ENCODE measurements at places on chromosomes 7 and 10.
A peak's percentile ranks its signal among the peaks of the same experiment; 100 is the strongest.

DNA sequence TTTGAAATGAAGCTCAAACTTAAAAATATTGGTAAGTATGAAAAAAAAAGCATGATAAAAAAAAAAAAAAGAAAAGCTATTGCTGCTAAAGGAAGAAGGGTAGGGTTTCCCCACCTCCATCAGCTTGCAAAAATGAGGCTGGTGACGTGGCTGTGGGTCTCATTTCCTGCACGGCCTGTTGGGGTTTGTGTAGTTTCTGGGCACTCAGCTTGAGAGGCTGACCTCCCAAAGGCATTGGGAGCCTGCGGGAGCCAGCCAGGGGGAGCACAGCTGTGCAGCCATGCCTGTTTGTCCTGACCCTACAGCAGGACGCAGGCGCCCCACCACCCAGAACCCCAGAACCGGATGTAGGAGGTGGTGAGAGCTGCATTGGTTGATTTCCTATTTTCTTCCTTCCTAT lies 48.8 kb upstream of the CARD11 start:
- DNase-seq: peak; percentile 34

- DNase-seq: no peak
Measured at GRCh38 chr7:21422751-21423150, 5.1 kb upstream of the SP4 start.

DNA sequence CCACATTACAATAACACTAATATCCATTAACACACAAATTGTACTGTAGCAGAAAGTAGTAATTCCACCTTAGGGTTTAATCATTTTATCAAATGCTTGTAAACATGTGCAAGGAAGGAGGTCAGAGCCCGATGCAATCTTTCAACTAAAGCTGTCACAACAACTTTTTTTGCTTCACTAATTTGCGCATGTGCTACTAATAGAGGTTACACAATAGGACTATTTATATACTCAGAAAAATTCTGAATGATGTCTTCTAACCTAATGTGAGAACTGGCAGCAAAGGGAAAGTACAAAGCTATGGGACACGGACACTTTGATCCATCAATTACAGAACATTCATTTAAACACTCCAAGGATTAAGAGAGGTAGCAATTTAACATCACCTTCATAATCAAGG lies 244.4 kb downstream of the CHCHD3 start:
- no peak for DNase-seq

- peak; percentile 39 for DNase-seq
Measured at GRCh38 chr7:75642810-75643486, 95.8 kb downstream of the HIP1 start.

GRCh38 chr7:92306153-92306552 lies 60.4 kb downstream of the ANKIB1 start:
- no peak for DNase-seq

DNA sequence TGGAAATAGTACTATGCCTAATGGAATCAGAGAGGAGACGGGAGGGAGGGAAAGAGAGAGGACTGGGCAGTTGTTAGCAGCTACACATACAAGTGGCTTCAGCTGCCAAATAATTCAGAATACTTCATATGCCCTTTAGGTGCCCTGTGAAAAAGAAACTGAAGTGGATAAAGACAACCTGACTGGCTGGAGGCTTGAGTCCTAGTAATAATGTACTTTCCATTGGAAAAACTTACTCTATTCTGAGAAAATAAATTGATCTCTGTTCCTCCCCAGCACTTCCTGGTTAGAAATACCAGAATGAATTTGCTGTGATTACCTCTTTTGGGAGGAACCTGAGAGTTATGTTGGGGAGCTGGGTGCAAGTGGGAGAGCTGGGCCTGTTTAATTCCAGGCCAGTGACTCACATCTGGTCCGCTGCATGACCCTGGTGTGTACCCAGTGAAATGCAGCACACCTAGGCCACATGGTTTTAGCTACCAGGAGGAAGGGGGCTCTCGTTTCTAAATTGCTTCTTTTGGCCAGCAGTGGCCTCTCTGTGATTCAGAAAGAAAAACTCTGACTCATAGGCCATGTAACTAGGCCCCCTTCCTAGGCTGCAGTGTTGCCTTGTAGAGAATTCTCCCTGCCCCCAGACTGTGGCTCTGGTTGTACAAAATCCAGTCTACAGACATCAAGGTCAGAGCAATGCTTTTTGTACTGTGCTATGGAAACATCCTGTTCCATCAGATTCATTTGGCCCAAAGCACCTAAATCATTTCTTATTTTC lies 6.5 kb downstream of the AGFG2 start:
- peak; percentile 79 for DNase-seq

DNA sequence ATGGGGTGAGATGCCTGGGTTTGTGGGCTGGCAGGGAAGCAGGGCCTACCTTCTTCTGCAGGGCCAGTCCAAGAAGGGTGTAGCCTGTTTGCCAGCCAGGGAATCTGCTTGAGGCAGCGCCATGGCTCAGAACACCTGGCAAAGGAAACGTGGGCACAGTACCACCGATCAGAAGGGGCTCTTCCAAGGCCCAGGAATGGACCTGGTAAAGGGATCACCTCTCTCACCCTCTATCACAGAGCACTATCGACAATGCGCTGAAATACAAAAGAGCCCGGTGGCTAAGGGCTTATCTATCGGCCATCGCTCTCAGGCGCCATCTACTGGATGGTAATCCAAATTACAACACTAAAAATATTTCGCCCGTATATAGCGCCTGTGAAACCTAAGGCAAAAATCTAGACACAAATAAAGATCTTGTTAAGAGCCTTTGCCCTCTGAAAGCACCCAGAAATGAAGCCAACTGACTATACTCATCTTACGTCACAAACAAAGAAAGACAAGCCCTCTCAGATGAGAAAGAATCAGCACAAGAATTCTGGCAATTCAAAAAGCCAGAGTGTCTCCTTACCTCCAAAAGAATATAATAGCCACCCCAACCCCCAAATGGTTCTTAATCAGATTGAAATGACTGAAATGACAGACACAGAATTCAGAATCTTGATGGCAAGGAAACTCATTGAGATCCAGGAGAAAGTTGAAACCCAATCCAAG lies 217.8 kb upstream of the HPS1 start:
- peak; percentile 3 for DNase-seq

GRCh38 chr7:50531401-50531911 lies 33.7 kb downstream of the DDC start:
- DNase-seq: no peak

DNA sequence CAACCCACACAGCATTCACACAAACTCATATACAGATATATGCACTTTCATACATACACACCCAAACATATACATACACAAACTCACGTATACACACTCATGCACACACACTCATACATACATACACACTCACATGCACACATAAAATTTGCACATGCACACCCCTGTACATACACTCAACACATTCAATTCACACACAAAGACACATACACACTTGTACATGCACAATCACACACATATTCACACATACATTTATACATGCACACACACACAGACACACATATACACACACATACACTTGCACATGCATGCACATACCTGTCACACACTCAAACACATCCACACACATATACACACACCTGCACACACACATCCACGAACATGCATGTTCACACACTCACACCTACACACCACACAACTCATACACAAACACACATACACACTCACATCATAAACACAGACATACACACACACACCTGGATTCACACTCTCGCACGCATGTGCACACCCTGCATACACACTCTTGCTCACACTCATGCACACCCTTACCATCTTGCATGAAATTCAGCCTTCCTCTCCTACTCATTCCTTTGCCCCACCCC lies 451.2 kb downstream of the GRID1 start:
- DNase-seq: no peak

GRCh38 chr10:22010973-22011408 lies 7.5 kb upstream of the DNAJC1 start:
- DNase-seq: no peak

- peak; percentile 23 for DNase-seq
Measured at GRCh38 chr10:102645741-102646609, 1.7 kb downstream of the TRIM8 start.

DNA sequence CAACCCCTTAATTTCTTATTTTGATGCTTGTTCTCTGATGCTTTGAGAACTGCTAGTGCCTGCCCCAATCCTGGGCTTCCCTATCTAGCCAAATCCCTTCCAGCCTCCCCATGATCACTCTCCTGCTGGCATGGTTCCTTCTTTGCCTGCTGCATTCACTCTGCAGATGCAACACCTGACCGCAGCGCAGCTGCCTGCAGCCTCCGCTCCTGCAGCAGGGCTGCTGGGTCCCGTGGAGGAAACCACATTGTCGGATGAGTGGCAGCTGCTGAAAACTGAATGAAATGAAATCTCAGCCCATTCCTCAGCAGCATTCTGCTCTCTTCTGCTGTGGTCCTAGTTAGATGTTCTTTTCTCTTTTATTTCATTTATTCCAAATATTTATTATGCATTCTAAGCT lies 320.3 kb downstream of the CCDC3 start:
- DNase-seq: no peak

GRCh38 chr10:70221030-70221429 lies 12.2 kb downstream of the PPA1 start:
- no peak for DNase-seq

DNA sequence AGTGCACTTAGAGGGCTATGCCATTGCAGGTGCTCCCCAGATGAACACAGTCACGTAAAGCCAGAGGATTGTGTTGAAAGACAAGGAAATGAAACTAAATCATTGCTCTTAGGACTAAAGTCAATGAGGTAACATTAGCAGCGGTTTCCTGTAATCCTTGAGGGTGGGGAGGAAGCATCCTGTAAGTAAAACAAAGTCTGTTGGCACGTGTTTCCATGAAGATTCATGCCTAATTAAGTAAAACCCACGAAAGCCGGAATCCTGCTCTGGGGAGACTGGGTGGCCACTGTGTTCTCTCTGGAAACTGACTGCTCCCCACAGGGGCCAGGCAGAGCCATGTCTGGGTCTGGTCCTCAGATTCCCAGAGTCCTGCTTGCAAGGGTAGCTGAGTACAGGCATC lies 18.3 kb downstream of the STEAP1B start:
- no peak for DNase-seq

GRCh38 chr10:48771234-48771633 lies 86.6 kb downstream of the WDFY4 start:
- DNase-seq: no peak

- no peak for DNase-seq
Measured at GRCh38 chr10:97596101-97597082, 6.9 kb downstream of the C10orf62 start.

- no peak for DNase-seq
Measured at GRCh38 chr10:61971003-61971325, 69.5 kb downstream of the ARID5B start.

GRCh38 chr7:28013019-28013418 lies 167.6 kb downstream of the JAZF1 start:
- no peak for DNase-seq

- no peak for DNase-seq
Measured at GRCh38 chr10:119136084-119136483, 29.4 kb downstream of the SFXN4 start.

DNA sequence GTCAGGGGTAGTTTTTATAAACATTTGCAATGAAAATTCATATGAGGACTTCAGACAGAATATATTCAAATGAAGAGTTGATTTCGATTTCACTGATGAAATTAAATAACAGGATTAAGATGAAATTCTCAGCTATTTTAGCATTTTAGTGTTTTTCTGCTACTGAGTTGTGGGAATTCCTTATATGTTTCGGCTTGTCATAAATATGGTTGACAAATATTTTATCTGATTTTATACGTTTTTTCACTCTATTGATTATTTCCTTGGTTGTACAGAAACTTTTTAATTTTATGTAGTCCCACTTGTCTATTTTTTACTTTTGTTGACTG lies 14.6 kb upstream of the NME8 start:
- no peak for DNase-seq

- no peak for DNase-seq
Measured at GRCh38 chr10:6537770-6538169, 42.3 kb downstream of the PRKCQ start.

- no peak for DNase-seq
Measured at GRCh38 chr10:42574336-42574735, 64.0 kb downstream of the ZNF33B start.

DNA sequence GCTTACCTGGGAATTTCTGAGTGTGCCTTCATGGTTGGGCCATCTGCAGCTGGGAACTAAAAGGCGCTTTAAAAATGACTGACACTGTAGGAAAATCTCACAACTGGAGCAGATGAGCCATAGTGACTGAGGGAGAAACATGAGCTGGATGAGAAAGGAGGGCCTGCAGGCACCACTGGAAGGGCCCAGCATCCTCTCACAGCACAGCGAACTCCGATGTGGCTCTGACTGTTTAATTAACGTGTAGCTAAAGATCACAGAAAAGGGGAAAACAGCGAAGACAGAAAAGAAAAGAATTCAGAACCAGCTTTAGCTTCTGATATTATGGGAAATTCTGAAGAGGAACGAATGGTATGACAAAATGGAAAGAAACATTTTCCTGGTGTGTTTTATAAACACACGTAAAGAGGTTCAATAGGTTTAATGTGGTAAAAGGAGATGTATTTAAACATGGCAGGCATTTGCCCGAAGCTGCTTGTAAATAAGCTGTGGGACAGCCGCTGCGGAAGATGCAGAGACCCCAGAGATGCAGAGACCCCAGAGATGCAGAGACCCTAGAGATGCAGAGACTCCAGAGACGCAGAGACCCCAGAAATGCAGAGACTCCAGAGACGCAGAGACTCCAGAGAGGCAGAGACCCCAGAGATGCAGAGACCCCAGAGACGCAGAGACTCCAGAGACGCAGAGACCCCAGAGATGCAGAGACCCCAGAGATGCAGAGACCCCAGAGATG lies 534.3 kb downstream of the PTPRN2 start:
- DNase-seq: no peak

- no peak for DNase-seq
Measured at GRCh38 chr7:28347475-28348318, 64.6 kb upstream of the CREB5 start.
